ENCODE measurements at places on chromosomes 16 and 17. TPM values are rescaled to one million over a fixed set of nuclear protein-coding genes. Genes with fewer than 3 reads are reported as not detected.

DNA sequence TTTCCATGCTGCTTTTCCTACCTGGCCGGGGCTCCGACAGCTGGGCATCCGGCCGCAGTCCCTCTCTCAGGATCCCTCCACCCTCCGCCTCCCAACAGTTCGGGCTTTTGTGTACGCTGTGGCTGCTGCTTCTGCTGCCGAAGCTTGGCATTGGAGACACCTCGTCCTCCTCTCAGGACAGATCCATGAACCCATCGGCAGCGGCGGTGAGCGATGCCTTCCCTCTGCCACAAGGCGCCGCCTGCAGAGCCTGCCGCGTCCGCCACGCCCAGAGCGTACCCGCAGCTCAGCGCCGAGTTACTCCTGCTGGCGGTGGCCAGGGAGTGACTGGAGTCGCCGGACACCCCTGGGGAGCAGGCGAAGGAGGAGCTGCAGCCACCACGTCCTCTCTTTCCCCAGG is 2032.8 kb downstream of the TP53TG3F start:
- DNase-seq, result no peak

- no peak for DNase-seq
Measured at GRCh38 chr16:8739151-8739550, 58.3 kb downstream of the TMEM186 start.

- no peak for DNase-seq
Measured at GRCh38 chr17:63646488-63646806, 24.2 kb downstream of the MAP3K3 start.

DNA sequence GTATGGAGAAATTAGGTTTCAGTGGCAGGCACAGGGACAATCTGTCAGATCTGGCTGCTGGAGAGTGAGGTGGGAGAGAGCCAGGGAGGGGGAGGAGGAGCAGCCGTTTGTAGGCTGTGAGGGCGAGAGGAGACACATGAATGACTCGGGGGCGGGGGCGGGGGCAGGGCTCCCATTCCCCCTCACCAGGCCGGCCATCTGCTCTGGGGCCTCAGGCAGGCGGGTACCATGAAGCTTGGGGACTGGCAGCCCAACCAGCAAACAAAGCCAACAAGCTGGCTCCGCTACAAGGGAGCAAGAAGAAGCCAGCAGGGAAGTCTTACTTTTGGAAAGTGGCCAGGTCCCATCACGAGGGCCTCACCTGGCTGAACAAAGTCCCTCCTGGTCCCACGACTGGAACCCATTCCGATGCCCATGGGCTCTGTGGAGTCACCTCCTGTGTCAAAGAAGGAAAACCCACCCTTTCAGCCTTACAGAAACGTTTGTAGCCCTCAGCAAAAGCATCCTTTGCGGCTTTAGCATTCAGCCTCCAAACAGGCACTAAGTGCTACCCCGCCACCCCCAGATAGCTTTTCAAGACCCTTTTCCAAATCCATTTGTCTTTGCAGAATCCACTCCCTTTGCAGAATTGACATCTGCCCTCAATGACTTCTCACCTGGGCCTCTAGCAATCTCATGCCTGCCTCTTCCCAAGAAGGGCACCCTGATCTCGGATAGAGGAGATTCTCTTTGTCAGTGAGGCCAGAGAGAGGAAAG is 9.2 kb upstream of the SSTR2 start:
- DNase-seq, result no peak

DNA sequence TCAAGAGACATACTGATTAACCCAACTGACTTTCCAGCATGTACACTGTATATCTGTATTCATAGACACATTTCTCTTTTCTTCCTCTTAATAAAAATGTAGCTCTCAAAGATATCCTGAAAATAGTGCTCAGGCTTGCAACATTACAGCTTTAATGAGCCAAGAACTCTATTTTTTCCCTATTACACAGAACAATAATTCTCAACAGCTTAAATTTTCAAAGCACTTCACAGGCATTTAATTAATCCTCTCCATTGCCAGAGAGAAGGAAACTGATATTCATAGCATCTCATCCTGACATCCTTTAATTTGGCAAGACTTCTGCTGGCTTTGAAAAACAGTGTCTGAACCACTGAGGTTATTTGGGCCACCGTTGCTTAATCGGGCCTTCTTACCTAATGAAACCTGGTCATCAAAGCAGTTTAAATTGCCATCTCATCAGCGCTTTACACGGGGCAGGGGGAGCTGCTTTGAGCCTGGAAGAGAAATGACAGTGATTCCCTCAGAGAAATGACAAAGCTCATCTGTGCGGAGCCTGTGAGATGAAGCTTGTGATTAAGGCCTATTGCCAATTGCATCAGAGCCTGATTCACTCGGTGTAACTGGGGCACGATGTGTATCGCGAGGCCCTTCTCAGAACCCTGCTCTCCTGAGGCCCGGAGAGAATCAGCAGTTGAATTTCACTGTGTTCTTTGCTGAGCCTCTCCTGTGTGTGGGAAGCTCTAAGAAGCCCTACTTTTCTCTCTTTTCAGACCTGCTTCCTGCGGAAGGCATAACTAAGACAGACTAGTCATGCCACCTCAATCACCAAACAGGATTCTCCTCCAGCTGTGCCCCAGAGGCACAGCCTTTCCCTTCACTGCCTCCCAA is 8.5 kb upstream of the SIAH1 start:
- peak; percentile 68 for DNase-seq

GRCh38 chr17:27038676-27039075 is 255.2 kb upstream of the WSB1 start:
- no peak for DNase-seq

- DNase-seq, result no peak
Measured at GRCh38 chr17:55654821-55655220, 67.8 kb downstream of the TMEM100 start.

DNA sequence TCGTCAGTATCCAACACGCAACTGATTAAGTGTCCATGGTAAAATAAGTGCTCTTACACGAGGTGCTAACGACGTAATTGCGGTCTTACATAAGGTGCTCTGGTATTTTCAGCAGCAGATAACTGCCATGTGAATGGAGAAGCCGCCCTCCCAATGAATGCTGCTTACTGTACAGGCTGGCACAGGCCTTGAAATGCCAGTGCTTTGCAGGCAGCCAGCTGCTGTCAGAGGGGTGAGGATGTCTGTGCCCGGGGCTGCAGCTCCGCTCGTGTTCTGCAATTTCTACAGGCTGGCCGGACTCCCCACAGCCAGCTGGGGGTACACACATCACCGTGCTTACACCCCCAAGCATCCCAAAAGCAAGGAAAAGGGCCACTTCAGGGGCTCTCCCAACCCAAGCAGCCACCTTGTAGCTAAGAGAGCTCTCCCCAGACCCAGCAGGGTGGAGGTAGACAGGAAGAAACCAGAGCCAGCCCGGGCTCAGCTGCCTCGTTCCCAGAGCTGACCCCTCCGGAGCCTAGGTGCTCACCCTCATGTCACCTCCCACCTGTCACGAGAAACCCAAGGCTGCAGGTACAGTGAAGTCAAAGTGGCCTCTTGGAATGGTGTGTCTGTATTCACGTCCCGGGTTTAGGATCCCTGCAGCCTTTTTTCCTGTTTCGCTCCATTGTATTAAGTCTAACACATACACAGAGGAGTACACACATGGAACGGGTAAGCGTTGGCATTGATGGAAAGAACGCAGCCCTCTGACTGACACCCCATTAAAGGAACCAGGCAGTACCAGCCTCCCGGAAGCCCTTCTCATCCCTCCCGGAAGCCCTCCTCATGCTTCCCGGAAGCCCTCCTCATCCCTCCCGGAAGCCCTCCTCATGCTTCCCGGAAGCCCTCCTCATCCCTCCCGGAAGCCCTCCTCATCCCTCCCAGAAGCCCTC is 27.2 kb upstream of the RPH3AL start:
- DNase-seq, result no peak

- peak; percentile 90 for DNase-seq
Measured at GRCh38 chr17:76385892-76386786, 1.7 kb downstream of the SPHK1 start.

- no peak for DNase-seq
Measured at GRCh38 chr17:19873346-19873745, 5.6 kb upstream of the ULK2 start.

DNA sequence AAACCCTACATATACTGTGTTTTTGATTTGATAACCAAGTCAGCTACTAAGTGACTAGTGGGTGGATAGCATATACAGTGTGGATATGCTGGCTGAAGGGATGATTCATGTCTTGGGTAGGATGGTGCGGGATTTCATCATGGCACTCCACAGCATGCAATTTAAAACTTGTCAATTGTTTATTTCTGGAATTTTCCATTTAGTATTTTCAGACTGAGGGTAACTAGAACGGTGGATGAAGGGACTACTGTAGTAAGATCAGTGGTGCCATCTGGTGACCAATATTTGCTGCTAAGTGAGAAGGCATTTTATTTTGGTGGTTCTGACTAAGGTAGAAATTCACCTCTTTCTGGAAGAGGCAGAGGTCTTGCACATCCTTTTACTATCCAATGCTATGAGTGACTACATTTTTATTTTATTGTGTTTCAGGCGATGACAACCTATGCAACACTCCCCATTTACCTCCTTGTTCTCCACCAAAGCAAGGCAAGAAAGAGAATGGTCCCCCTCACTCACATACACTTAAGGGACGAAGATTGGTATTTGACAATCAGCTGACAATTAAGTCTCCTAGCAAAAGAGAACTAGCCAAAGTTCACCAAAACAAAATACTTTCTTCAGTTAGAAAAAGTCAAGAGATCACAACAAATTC is 3.1 kb downstream of the CDC6 start:
- no peak for DNase-seq

DNA sequence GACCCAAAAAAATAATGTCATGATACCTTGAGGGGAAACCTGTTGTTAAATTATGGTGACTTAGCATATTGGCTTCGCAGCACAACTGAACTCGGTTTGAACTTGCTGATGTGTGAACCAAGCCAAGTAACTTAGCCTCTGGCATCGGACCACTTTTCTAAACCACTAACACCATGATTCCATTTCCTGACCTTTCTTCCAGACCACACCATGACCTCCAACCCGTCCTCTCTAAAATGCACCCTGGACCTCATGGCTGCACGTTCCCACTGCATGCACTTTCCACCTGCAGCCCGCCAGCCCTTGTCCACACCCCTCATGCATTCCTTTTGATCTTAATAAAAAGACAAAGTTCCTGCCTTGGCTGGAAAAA is 29.3 kb downstream of the DYNLRB2 start:
- DNase-seq, result no peak

- DNase-seq, result no peak
Measured at GRCh38 chr16:72764015-72764654, 283.8 kb downstream of the ZFHX3 start.

DNA sequence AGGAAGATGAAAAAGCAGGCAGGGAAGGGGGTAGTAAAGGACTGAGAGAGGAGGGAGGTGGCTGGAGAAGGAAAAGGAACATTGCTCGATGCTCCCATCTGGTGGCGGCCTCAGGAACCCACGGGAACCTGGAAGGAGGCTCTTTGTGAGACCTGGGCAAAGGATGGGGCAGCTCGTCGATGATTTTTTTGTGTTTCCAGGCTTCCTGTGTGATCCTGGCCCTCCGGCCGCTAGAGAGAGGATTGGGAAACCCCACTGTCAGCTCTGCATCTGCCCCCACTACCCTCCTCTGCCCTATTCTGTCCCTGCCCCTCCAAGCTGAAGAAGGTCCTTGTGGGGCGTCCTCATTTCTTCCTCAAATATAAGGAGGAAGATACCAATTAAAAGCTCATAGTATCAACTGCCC is 6.6 kb downstream of the WFIKKN2 start:
- DNase-seq, result peak; percentile 80

DNA sequence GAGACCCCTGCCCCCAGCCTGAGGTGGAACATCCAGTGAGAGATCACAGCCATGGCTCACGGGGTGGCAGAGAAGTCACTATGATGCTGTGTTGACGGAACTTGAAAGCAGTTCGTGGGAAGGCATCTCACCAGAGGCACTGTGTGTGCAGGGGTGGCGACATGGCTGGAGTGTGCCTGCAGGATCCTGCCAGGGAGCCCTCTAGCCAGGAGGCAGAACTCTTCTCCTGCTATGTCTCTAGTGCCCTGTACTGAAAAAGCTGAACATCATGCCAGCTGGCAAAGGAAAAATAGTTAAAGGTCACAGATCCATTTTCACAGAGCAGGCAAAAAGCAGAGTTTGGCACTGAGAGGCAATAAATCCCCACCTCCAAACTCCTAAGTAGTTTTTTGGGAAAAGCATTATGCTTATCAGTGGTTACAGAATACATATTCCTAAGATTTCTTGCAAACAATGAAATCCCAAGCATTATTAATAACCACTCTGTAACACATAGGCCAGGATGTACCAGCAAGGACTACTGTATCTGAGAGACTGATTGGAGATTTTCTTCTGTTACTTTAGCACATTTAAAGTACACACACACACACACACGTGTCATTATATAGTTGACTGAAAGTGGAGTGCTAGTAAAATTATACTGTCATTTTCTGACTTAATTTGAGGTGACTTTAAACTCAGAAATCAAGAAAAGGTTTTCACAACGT is 36.8 kb downstream of the TNRC6C start:
- peak; percentile 83 for DNase-seq

DNA sequence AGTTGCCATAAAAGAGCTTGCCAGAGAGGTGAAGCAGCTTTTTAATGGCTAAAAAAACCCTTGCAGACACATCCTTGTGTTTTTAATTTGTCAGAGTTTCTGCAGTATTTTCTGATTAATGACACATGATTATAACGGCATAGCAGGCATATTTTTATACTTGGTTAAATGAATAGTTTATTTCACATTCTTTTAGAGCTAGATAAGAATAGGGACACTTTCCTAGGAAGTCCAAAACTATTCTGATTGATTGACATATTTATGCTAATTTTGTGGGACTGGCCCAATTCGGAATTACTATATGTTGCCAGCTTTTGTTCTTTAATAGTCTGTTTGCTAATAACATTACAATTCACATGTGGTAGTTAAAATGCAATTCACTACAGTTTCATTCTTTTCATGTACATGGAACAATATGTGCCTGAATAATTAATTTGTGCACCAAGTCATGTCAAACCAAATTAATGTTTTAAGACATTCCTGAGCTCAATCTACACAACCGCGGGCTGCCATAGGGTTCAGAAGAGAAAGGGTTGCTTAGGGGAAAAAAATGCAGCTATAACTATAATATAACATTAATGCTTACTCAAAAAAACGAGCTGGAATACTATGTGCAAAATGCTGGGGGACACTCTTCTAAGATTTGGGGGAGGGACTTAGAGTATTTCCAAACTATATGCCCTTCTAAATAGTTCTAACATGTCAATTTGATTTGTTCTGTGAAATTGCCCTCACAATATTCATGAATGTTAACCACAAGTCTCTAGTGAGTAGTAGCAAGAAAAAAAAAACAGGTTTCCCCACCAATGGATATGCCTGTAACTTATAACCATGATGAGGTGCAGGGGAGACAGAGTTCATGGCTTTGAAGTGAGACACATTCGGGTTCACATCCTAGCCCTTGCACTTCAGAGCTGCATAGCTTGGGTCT is 305.4 kb downstream of the CEP112 start:
- no peak for DNase-seq

ABCC12 gene
- 0.34 TPM for total RNA-seq

CYBA gene
- 20.2 TPM for total RNA-seq

MYCBPAP gene
- not detected for total RNA-seq

KRT40 gene
- total RNA-seq, result not detected

SMIM5 gene
- 0.11 TPM for total RNA-seq

KRT33A gene
- total RNA-seq, result not detected

RASL10B gene
- total RNA-seq, result 7.0 TPM

EPX gene
- not detected for total RNA-seq

Data from psoas muscle (tissue), 8 donors.